Activated naive CD8-positive, alpha-beta T cell treated with anti-CD3 and anti-CD28 coated beads for 36 hours (primary cell): ENCODE measurements at places on chromosomes 13 and 19.

DNA sequence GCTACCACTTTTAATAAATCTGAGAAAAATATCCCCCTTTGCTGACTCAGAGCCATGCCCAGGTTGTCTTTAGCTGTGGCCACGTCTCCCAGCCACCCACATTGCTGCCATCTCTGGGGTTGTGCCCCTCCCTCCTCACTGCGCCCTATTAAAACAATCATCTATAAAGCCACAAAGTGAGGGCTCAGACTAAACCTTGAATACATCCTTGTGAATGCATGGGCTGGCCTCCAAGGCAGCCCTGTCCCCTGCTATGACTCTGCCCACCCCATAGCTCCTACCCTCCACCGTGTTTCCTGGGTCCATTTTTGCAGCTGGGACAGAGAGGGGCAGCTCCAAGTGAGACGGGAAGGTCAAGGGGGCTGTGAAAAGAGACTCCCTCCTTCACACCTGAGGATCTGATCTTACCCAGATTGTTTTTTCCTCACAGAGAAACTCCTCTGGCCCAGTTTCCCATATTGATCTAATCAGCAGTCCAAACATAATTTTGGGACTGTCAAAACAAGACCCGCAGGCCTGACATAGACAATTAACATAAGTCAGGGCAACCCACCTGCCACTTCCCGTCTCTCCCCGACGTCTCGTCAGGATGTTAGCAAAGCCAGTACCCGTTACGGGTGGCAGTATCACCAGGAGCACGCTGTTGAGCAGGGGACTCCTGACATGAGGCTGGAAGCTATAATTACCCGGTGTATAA lies 199.0 kb downstream of the KATNAL1 start:
- no peak for DNase-seq

DNA sequence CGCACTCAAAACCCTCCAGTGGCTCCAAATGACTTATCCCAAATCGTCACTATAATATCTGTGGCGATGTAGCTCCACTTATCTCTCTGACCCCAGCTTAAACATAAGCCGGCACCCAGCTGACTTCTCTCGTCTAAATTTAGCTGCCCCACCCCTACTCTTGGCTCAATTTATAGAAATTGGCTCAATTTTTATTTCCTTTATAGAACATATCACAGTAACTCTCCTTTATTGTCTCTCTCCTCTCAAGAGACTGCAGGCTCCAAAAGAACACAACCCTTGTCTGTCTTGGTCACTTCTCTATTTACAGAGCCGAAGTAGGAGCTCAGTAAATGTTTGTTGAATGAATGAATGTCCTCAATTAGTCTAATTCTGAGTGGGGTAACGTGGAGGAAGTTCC lies 805 bp downstream of the ZNF784 start:
- no peak for DNase-seq

DNA sequence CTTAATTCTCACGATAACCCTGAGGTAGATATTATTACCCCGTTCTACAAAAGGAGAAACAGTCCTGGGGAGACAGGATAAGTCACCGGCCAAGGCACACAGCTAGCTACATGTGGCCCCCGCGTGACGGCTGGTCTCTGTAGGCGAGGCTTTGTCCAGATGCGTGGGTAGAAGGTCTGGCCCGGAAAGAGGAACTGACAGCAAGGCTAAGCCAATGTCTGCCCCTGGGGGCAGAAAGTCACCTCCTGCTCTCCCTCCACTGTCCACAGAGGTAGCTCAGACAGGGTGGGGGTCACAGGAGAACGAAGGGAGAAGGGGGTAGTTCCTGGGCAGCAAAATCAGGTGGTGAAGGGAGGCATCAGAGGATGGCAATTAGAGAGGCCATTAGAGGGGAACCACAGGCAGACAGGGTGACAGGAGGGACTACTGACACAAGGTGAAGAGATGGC lies 1.8 kb downstream of the APOC4 start:
- no peak for DNase-seq

DNA sequence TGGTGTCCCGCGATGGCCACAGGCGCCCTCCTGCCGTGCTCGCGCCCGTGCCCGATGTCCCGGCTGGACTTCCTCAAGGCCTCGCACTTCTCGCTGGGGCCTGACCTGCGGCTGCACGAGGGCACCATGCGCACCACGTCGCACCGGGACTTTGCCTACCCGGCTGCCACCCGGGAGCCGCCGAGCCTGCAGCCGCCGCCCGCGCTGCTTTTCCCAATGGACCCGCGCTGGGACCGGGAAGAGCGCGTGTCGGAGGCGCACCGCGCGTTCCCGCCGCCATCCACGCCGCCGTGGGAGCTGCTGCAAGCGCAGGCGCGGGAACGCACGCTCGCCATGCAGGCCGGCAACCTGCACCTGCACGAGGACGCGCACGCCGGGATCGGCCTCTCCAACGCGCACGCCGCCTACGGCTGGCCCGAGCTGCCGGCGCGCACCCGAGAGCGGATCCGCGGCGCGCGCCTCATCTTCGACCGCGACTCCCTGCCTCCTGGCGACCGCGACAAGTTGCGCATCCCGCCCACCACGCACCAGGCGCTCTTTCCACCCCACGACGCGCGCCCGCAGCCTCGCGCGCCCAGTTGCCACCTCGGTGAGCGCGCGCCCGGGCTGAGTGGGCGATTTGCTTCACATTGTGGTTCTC lies 12.1 kb upstream of the PEX11G start:
- peak; percentile 80 for DNase-seq

GRCh38 chr19:8231073-8231604 lies 22.0 kb downstream of the CERS4 start:
- no peak for DNase-seq

DNA sequence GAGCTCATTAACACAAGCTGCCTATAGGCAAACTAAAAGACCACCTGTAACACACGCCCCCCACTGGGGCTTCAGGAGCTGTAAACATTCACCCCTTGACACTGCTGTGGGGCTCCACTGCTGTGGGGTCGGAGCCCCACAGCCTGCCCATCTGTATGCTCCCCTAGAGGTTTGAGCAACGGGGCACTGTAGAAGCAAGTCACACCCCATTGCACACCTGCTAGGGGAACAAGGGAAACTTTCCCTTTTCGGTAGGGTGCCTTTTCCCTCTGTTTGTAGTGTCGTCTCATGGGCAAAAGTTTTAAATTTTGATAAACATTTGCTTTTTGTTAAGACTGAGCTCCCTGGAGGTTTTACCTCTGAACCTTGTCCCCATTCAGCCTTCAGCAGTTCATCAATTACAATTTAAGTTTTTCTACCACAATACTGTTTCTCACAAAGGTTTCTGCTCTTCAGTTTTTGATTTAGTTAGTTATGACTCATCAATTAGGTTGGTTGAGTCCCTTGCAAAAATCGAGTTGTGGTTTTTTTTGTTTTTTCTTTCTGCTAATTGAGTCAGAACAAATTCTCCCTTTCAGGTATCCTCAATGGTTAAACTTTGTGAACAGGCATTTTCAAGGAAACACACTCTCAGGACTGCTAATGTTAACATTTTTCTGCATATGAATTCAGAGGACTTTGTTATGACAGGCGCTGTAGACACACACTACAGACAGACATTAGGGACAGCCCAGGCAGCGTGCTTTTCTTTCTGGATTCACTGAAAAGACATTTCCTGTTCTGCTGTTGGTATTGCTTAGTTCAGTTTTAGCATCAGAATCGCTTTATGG lies 35.1 kb downstream of the ZNF433 start:
- DNase-seq, result peak; percentile 12

- DNase-seq, result no peak
Measured at GRCh38 chr13:32960626-32961025, 55.6 kb upstream of the KL start.

DNA sequence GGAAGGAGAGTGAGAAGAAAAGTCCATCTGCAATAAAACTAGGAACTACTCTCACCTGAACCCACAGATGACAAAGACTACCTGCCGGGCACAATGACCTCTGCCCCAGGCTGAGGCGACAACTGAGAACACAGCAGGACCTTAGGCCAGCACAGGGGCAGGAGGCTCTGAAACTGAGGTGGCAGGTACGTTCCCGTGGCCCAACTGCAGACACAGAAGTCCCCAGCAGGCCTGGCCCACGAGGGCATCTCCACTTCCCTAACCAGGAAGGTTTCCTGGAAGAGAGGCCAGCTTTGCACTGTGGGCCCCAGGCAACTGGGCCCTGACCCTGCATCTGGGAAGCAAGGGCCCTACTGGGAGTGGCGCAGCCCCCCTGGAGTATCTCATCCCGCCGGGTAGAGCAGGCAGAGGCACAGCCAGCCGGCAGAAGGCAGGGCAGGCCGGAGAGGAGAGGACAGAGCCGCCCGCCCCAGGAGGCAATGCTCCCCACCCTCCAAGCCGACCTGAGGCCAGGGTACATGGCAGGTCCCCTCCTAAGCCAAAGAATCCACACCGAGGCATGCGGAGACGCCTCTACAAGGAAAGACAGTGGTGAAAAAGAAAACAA lies 32.7 kb downstream of the STK24 start:
- DNase-seq, result no peak

- no peak for DNase-seq
Measured at GRCh38 chr19:46283771-46284170, 13.1 kb upstream of the HIF3A start.

DNA sequence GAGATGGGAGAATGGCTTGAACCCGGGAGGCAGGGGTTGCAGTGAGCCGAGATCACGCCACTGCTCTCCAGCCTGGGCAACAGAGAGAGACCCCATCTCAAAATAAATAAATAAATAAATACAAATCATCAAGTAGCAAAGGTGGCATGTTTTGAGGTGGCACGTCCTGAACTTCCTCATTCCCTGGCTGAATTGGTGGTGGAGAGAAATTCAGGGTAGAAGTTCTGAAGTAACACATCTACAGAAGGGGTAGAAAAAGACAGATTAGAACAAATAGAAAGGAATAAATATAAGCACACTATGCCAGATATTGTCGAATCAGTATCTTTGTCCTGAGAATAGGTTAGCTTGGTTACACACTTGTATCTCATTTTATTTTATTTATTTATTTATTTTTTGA lies 6.3 kb downstream of the IFI30 start:
- no peak for DNase-seq

DNA sequence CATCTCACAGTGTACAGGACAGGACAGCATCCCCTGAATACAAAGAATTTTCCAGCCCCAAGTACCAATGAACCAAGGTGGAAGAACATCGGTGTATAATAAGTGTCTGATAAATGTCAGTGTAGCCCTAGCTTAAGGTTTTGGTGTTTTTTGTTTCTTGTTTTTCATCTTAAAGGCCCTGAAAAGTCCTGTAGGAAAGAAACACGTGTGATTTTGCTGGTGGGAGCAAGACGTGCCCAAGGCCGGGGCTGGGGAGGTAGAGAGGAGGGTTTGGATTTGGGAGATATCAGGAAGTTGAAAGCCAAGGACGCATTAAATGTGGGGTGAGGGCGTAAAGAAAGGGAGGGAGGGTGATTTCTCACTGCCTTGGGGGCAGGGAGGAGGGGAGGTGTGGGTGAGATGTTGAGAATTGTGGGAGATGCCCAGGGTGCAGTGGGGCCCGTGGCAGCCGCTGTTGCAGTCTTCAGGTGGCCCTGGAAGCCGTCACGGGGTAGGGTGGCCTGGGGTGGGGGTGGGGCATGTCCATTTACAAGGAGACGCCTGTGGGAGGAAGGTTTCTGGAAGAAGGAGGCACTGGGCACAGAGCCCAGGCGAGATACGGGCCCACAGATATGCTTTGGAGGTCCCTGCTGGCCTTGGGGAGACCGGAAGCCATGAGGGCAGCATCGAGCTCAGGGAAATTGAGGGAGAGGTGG lies 6.7 kb downstream of the CAMSAP3 start:
- no peak for DNase-seq

DNA sequence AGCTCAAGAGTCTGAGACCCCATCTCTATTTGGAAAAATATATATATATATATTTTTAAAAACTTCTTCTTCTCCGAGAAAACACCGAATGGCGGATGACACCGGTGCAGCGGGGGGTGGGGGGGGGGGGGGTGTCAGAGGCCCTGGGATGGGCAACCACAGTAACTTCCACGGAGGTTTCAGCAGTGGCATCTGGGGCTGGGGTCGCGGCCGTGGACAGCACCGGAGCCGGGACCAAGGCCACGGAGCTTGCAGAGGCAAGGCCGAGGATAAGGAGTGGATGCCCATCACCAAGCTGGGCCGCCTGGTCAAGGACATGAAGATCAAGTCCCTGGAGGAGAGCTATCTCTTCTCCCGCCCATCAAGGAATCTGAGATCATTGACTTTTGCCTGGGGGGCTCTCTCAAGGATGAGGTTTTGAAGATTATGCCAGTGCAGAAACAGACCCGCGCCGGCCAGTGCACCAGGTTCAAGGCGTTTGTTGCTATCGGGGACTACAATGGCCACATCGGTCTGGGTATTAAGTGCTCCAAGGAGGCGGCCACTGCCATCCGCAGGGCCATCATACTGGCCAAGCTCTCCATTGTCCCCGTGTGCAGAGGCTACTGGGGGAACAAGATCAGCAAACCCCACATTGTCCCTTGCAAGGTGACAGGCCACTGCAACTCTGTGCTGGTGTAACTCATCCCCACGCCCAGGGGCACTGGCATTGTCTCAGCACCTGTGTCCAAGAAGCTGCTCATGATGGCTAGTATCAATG lies 59.0 kb downstream of the EPS15L1 start:
- DNase-seq, result no peak

GRCh38 chr19:6717441-6717971 lies 2.9 kb downstream of the C3 start:
- no peak for DNase-seq

GRCh38 chr19:10544242-10544752 lies 593 bp downstream of the ATG4D start:
- DNase-seq, result peak; percentile 22

DNA sequence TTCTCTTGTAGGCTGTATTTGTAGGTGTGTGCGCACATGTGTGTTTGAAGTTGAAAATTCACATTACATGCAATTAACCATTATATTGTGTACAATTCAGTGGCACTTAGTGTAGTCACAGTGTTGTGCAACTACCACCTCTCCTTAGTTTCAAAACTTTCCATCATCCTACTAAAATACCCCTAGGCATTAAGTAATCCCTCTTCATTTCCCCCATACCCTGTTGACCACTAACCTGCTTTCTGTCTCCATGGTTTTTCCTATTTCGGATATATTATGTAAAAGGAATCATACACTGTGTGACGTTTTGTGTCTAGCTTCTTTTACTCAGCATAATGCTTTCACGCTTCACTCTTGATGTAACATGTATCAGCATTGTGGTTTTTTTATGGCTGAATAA lies 16.1 kb downstream of the LSM14A start:
- DNase-seq, result no peak

DNA sequence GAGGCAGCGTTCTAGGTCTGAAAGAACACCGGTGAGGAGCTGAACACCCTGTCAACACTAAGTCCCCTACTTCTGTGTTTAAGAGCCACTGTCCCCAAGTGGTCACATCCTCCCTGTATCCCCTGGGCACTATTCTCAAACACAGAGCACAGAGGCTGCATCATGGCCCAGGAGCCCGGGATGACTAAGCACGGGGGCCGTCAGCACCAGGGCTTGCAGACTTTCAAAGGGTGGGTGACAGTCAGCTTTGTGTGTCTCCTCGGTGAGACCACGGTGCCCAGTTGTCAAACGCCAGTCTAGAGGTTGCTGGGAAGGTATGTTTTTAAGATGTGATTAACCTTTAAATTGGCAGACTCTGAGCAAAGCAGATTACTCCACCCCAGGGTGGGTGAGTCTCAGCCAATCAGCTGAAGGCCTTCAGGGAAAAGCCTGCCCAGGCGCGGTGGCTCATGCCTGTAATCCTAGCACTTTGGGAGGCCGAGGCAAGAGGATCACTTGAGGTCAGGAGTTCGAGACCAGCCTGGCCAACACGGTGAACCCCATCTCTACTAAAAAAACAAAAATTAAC lies 8.0 kb downstream of the MAP2K2 start:
- DNase-seq, result peak; percentile 25
